Mammary microvascular endothelial cell (primary cell): ENCODE measurements at places on chromosomes 2 and 18. TPM values are rescaled to one million over a fixed set of nuclear protein-coding genes. Genes with fewer than 3 reads are reported as not detected.

Gene STAMBP
- total RNA-seq: 23.2 and 25.0 TPM in 2 replicates

Gene MSTN
- total RNA-seq: 0.05 TPM in 1 of 2 replicates, not detected in the other

Gene NCKAP5
- total RNA-seq: 0.13 and 0.49 TPM in 2 replicates

Gene KCNE4
- 0.07 and 0.25 TPM in 2 replicates for total RNA-seq

Gene TCF23
- not detected in 2 replicates for total RNA-seq

Gene ELAC1
- 3.5 and 8.5 TPM in 2 replicates for total RNA-seq

Gene HOXD8
- 17.3 and 24.1 TPM in 2 replicates for total RNA-seq

Gene SCN3A
- 0.98 and 2.1 TPM in 2 replicates for total RNA-seq

Gene STK39
- 10.0 and 13.6 TPM in 2 replicates for total RNA-seq

Gene USP14
- total RNA-seq: 24.6 and 27.2 TPM in 2 replicates

Gene DSC3
- 0.10 and 0.13 TPM in 2 replicates for total RNA-seq

Gene RRM2
- 149 and 173 TPM in 2 replicates for total RNA-seq

Gene ZBTB7C
- total RNA-seq: not detected in 2 replicates

Gene CCL20
- total RNA-seq: 4.6 and 6.5 TPM in 2 replicates

Gene RUFY4
- not detected in 2 replicates for total RNA-seq

Gene HEATR5B
- total RNA-seq: 10.3 and 11.9 TPM in 2 replicates

Gene CAPN13
- not detected in 2 replicates for total RNA-seq

Gene IL18R1
- 1.00 and 1.3 TPM in 2 replicates for total RNA-seq

Gene RSAD2
- total RNA-seq: 15.7 and 16.4 TPM in 2 replicates

Gene AGXT
- total RNA-seq: not detected in 2 replicates

Gene REG1A
- not detected in 2 replicates for total RNA-seq

Gene TEX44
- not detected in 2 replicates for total RNA-seq

Gene DLGAP1
- 0.93 and 1.1 TPM in 2 replicates for total RNA-seq
